Gastrocnemius medialis (tissue), 4 donors: ENCODE measurements at places on chromosomes 13 and 19. TPM values are rescaled to one million over a fixed set of nuclear protein-coding genes. Genes with fewer than 3 reads are reported as not detected.

CYP2B6 gene
- total RNA-seq = not detected

GPR18 gene
- total RNA-seq = not detected

YIF1B gene
- 39.5 TPM for total RNA-seq

ABCA7 gene
- 10.3 TPM for total RNA-seq

SOX1 gene
- not detected for total RNA-seq

PEAK3 gene
- total RNA-seq = not detected

SOHLH2 gene
- total RNA-seq = not detected

TMEM145 gene
- not detected for total RNA-seq

CEACAM6 gene
- 0.53 TPM for total RNA-seq

FGF22 gene
- total RNA-seq = not detected

ZNF446 gene
- 7.5 TPM for total RNA-seq

MIR17HG gene
- 0.51 TPM for total RNA-seq

GGACT gene
- 1.5 TPM for total RNA-seq

SLC17A7 gene
- 0.35 TPM for total RNA-seq

ABHD8 gene
- total RNA-seq = 12.2 TPM

AP2S1 gene
- total RNA-seq = 56.9 TPM

CEACAM7 gene
- not detected for total RNA-seq

TRMT1 gene
- total RNA-seq = 46.0 TPM

PNMA8B gene
- total RNA-seq = 0.18 TPM

CPT1C gene
- total RNA-seq = 0.26 TPM

COL4A1 gene
- total RNA-seq = 126 TPM

SIGLEC6 gene
- 0.46 TPM for total RNA-seq

PTH2 gene
- total RNA-seq = not detected

AZU1 gene
- total RNA-seq = not detected

CCDC70 gene
- not detected for total RNA-seq

ZIM2 gene
- not detected for total RNA-seq

CLIP3 gene
- 3.2 TPM for total RNA-seq

LAIR2 gene
- not detected for total RNA-seq

LGALS7 gene
- not detected for total RNA-seq

CTXN1 gene
- not detected for total RNA-seq

SUGP2 gene
- total RNA-seq = 24.6 TPM

SLC7A10 gene
- not detected for total RNA-seq

HNRNPL gene
- total RNA-seq = 149 TPM

TSKS gene
- not detected for total RNA-seq

SELENOW gene
- 730 TPM for total RNA-seq

LGI4 gene
- 25.2 TPM for total RNA-seq

NEK5 gene
- not detected for total RNA-seq
